ENCODE measurements at places on chromosomes 12 and 14.

- DNase-seq, result no peak
Measured at GRCh38 chr14:87133073-87133801, 859.7 kb downstream of the GALC start.

- no peak for DNase-seq
Measured at GRCh38 chr12:62632411-62632918, 165.8 kb downstream of the MON2 start.

GRCh38 chr12:93448796-93449195, 7.0 kb upstream of the UBE2N start:
- no peak for DNase-seq

GRCh38 chr14:88212691-88213090, 110.4 kb downstream of the KCNK10 start:
- no peak for DNase-seq

GRCh38 chr12:122167356-122167925, 6.6 kb downstream of the IL31 start:
- no peak for DNase-seq

GRCh38 chr12:19261773-19262172, 132.2 kb downstream of the PLEKHA5 start:
- DNase-seq, result no peak

DNA sequence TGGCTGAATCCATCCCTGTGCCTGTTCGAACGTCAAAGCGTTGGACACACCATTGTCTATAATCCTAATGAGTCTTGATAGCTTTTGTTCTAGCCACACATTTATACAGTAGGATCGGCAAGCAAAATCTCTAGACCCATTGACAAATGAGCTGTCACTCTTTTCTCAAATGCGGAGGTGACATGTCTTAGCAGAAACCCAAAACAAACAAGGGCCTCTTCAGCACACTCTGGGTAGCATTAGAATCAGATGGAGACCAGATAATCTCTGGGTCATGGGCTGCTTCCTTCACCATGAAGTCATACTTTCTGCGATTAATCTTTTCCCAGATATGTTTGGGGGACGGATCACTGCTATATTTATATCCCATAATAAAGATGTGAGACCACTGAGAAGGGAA, 100.2 kb downstream of the PLXNC1 start:
- no peak for DNase-seq

- DNase-seq, result no peak
Measured at GRCh38 chr12:2826721-2827515, 7.9 kb downstream of the NRIP2 start.

- DNase-seq, result no peak
Measured at GRCh38 chr12:26740991-26741390, 92.0 kb downstream of the ITPR2 start.

- DNase-seq, result no peak
Measured at GRCh38 chr12:19387161-19387560, 52.1 kb upstream of the AEBP2 start.

DNA sequence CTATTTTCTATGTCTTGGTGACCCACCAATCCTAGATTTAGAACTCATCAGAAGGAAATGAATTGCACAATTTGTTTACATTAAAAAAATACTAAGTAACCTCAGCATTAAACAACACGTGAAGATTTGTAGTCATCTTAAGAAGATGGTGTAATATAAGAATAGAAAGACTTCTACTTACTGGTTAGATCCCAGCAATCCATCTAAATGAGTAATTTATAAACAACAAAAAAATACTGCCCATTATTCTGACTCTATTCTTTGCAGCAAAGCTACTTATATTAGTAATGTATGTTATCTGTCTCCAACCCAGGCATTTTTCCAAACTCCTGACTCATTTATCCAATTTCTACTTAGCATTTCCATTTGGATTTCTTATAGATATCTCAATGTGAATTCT, 67.8 kb downstream of the CD163L1 start:
- no peak for DNase-seq

DNA sequence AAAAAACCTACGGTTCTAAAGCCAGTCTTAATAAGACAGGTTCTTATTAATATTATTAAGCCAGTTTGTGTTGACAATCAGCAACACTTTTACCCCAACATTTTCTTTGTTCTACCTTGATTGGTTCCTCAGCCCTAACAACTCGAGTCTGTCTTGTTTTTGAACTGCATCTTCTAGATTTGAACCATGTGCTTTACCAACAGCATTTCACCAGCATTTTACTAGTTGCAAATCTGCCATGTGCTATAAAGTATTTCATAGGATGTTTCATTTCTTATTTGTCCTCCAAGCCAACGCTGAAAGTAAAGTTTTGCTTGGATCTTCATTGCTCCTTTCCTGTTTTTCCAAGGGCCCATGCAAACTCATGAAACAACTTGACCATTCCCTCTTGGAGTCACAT, 133.4 kb downstream of the ST8SIA1 start:
- no peak for DNase-seq

- DNase-seq, result no peak
Measured at GRCh38 chr14:59274991-59275391, 86.5 kb downstream of the DAAM1 start.

GRCh38 chr12:122028905-122029560, 7.3 kb downstream of the BCL7A start:
- no peak for DNase-seq

GRCh38 chr12:124109760-124110159, 136.7 kb downstream of the ZNF664 start:
- no peak for DNase-seq

GRCh38 chr14:77151918-77152588, 10.5 kb upstream of the ZDHHC22 start:
- no peak for DNase-seq

GRCh38 chr14:102591944-102592762, at the start of gene RCOR1:
RCOR1 (plus strand) TSS chr14:102592649; CDS start chr14:102592887, 238 bp downstream.
- DNase-seq, result peak; percentile 97

GRCh38 chr14:79186523-79186922, 1016.4 kb downstream of the NRXN3 start:
- DNase-seq, result no peak

DNA sequence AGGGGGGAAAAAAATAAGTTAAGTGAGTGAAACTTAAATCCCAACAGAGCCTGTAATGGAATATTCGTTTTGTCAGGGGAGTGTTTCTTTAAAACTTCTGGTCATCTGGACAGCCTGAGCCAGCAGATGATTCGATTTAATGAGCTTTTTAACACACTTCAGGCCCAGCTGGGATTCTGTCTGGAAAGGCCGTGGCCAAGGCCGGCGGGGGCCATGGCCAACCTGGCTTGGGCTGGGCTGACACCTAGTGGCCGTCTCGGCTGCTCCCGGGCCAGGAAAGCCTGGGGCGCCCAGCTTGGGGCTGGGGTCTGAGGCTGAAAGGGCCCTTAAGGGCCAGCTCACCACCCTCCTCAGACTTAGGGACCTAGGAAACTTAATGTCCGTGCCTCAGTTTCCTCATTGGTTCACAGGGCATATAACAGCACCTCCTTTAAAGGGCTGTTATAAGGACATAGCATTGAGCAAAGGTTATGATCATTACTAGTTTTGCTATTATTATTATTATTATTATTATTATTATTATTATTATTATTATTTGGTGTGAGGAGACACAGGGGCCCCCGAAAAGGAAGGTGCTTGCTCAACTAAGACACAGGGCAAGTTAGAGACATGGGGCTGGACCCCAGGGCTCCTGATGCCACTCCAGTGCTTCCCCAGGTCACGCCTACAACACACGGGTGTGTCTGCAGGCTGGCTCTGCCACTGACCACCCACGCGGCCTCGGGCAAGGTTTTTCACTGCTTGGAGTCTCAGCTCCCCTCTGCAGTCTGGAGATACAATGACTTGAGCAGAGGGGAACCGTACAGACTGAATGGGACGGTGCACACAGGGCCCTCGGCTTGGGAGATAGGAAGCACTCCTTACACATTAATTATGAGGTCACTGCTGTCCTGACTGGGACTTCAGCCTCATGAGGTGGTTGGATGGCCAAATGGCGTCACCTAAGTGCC, 84.0 kb downstream of the SYNE3 start:
- no peak for DNase-seq

DNA sequence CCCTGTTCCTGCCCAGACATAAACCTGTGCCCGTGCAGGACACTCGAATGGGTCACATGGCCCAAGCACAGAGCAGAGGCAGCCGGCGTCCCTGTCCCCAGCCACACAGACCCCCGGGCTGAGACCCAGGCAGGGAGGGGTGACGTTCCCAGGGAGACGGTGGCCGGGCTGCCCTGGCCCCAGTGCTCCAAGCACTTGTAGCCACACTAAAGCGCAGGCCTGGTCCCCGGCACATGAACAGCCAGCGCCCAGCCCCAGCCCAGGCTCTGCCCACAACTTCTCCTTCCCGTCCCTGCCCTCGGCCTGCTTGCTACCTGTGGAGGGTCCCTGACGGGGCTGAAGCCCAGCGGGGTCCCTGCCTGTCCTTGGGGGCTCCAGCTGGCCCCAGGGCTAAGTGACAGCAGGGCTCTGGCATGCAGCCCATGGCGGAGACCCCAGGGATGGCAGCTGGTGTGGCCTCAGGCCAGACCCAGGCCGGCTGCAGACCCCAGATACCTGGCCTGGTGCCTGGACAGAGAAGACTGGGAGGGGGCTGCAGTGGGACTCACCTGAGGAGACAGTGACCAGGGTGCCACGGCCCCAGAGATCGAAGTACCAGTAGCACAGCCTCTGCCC, 338.4 kb downstream of the TMEM121 start:
- no peak for DNase-seq

GRCh38 chr12:26298785-26299621, 103.6 kb downstream of the SSPN start:
- no peak for DNase-seq

- DNase-seq, result no peak
Measured at GRCh38 chr12:10454531-10454930, 1.4 kb upstream of the KLRC1 start.

GRCh38 chr14:65756880-65757279, 344.4 kb downstream of the FUT8 start:
- DNase-seq, result no peak

Data from stimulated activated CD4-positive, alpha-beta T cell treated with anti-CD3 and anti-CD28 coated beads, TNF-alpha, amount 100 ng/mL, for 4 hours (primary cell).